ENCODE measurements at places on chromosomes 7 and 10.

DNA sequence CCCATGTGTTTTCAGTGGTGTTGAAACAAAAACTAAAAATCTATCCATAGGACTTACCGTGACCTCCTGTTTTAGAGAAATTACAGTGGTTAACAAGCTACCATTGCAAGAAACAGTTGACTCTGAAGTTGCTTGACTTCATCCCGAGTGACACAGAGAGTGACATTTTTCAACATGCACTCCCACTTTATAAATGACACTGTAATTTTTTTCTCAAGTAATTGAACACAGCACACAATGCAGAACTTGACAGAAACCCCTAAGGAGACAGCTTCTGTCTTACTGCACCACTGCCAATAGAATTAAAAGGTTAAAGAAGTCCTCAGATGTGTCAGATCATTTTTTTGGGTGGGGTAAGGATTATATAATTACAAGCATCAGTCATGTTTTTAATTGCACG is 246.1 kb downstream of the CELF2 start:
- DNase-seq: no peak

- DNase-seq: no peak
Measured at GRCh38 chr7:132742189-132742612, 165.9 kb upstream of the PLXNA4 start.

DNA sequence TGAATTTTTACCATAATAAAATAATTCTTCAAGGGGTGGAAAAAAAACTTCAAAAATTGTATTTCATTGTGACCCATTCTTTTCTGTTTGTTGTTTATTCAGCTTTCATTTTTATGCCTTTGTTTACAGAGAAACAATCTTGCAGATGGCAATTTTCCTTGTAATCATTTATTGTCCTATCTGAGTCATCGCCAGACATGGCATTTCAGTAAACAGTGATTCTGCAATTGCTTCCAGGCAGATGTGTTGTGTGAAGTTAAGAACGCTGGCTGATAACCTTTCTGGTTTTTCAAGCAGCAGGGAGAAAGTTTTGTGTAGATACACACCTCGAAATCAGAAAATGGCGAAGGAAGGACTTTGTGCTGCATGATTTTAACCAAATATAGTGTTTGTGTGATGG is 80.7 kb upstream of the RPA3 start:
- DNase-seq: no peak

DNA sequence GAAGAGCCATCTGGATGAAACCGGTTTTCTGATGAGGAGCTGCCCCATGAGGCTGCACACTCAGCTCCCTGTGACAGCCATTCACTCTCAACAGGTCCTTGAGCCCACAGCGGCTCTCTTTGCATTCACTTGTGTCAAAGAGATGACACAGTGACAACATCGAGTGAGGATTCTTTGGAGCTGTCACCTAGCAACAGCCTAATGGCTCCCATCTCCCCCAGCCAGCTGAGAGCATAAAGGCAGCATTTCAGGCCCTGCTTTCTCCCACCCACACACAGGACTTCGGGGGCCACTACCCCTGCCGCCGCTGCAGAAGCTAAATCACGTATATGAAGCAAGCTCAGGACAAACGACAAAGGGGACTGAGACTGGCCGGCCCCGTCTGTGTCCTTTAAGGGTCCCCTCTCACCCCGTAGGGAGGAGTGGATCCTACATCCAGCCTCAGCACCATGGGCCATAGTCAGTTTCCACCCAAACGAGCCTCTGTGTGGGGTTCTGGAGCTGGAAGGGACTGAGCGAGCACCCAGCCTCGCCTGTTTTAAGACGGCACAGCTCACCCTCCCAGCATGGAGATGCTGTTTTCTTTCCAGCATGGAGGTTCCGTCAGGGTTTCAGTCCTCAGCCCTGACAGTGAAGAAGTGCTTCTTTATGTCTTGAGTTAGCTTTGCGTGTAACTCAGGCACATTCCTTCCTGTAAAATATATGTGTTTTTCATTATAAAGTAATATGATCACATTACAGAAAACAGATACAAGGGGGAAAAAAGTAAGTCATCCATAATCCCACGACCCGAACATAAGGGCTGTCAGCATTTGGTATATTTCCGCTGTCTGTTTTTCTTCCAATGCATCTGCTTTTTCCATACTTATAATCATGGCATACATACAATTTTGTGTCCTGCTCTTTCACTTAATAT is 4.9 kb downstream of the CPA4 start:
- DNase-seq: no peak

- no peak for DNase-seq
Measured at GRCh38 chr7:141452911-141453310, 98.3 kb upstream of the AGK start.
